ENCODE measurements at places on chromosomes 6 and 20.

DNA sequence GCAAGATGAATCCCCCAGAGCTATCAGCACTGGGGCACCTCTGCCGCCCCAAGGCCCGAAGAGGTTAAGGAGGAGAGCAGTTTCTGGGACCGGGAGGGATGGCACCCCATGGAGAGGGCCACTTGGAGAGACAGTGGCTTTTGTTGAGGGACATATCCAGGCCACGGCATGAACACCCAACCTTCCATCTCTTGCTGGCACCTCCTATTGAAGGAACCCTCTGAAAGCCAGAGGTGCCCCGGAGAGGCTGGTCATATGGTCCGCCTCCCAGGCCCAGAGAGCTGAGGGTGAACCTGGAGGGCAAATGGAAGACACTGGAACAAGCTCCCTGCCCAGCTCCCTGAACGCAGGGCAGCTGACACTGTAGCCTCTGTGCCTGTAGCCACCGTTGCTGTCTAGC lies 167.0 kb downstream of the NFATC2 start:
- DNase-seq = no peak

DNA sequence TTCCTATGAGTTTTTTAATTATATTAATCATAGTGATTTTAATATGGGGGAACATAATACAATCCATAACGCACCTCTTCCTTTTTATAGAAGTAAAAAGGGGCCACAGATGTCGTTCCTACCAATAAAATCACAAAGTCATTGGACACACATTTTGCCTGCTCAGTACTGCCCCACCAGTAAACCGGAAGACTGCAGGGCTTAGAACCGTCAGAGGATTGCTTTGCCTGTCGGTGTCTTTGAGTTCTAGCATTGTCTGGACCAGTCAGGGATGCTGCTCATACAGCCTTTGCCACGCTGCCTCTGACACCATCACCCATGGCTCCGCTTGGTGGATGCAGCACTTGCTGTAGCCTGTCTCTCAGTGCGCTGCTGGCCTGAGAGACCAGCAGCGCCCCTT lies 853.6 kb downstream of the C6orf118 start:
- no peak for DNase-seq

GRCh38 chr20:38842558-38842981 lies 37.1 kb downstream of the PPP1R16B start:
- DNase-seq = no peak

DNA sequence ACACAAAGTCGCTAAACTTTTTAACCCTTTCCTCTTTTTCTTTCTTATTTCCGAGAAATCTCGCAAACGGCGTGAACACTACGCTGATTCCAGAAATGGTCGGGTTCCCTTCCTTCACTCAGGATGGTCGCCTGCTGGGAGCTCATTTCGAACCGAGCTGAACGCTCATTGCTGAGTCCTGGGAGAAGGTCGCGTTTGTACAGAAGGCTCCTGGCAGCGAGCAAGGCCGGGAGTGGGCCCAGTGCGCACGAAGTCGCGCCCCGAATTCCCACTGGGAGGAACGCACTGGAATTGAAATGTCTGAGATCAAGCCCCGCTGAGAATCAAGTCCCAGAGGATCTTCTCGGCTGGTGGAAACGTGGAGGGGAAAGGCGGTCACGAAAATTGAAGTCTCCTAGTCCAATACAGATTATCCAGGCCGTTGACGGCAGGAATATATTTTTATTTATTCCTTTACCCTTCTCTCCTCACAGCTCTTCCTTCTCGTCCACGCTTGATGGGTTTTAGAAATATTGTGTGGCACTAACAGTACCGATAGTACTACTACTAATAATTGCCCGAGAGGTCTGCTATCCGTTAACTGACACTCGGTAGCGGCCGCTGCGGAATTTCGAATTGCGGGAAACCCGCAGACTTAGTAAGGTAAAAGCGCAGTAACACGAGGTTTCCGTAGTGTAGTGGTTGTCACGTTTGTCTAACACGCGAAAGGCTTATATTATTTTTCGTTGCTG lies 207.2 kb upstream of the ZNF184 start:
- DNase-seq = peak; percentile 70

DNA sequence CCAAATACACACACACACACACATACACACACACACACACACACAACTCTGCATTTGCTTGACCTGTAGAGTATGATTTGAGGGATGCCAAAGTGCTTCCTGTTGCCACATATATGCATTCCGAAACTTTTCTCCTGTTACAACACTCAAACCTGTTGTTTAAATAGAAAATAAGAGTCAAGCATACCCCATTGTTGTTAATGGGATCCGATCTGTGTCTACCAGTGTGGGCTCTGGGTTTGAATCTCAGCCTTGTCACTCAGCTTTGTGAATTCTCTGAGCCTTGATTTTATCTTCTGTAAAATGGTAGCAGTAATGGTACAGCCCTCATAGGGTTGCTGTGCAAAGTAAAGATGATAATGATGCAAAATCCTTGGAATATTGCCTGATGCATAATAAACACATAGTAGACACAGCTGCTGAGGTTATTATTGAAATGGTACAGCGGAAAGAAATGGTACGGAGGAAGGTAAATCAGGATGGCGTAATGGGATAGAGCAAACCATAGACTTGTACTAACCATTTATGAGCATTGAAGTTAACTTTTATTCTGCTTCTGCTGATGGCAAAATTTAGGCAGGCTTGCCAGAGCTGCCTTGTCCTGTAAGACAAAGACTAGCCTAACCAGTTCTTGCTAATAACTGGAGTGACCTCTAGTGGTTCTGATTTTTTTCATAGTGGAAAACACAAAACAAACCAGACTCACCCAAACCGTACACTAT lies 113.5 kb upstream of the PHACTR1 start:
- peak; percentile 62 for DNase-seq

DNA sequence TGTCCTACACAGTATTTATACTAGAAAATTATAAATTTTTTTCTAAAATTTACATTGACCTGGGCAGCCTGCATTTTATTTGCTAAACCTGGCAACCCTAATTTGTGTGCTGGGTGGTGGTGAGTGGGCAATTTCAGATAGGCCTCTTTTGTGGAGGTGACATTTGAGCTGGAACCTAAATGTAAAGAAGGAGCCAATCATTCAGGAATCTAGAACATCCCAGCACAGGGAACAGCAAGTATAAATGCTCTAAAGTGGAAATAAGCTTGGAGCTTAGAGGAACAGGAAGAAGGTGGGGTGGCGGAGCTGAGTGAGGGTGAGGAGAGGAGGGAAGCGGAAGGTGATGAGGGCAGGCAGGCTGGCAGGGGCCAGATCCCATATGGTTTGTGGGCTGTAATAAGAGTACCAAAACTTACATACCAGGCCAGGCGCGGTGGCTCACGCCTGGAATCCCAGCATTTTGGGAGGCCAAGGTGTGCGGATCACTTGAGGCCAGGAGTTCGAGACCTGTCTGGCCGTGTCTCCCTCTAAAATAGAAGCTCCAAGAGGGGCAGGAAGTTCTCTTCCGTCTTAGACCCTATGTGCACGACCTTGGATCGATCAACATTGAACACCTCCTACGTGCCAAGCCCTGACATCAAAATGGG lies 549 bp upstream of the CSE1L start:
- no peak for DNase-seq

DNA sequence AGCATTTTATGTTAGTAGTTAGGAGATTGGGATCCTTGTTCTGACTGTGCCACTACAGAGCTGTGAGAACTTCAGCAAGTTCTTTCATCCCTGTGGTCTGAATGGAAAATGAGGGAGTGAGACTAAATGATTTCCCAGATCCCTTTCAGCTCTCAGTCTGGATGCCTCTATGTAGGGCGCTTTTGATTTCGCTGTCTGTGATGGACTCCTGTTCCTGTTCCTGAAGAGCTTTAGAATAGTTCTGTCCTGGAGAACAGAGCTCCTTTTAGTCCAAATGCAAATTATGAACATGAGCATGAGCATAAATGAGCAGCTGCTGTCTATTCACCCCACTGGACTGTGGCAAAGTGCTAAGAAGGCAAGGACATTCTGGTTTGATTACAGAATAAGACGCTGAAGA lies 61.4 kb upstream of the NT5E start:
- DNase-seq = no peak

- no peak for DNase-seq
Measured at GRCh38 chr6:109083657-109084056, 11.0 kb downstream of the SESN1 start.

DNA sequence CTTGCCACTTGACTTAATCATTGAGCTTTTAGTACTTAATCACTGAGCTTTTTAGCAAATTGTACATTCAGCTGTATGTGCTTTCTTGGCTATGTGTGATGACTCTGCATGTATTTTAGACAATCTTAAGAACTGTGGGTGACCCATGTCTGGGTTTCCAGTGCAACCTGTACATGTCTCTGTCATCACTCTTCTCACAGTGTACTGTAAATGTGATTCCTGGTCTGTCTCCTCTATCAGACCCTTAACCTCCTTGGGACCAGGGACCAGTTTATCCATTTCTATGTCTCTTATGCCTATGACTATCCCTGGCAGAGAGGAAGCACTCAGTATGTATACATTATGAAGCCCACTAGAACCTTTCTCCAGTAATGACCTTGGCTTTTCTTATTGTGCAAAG lies 36.6 kb upstream of the HDDC2 start:
- no peak for DNase-seq

DNA sequence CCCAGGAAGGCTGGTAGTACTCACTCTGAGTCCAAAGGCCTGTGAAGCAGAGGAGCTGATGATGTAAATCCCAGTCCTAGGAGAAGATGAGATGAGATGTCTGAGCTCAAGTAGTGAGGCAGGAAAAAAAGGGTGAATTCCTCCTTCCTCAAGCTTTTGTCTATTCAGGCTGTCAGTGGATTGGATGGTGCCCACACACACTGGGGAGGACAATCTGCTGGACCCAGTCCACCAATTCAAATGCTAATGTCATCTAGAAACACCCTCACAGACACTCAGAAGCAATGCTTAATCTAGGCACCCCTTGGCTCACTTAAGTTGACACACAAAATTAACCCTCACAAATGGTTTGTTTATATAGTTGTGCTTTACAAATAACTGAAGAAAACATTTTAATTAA lies 94.6 kb downstream of the CD109 start:
- no peak for DNase-seq

- DNase-seq = no peak
Measured at GRCh38 chr6:21518317-21518716, 75.2 kb upstream of the SOX4 start.

DNA sequence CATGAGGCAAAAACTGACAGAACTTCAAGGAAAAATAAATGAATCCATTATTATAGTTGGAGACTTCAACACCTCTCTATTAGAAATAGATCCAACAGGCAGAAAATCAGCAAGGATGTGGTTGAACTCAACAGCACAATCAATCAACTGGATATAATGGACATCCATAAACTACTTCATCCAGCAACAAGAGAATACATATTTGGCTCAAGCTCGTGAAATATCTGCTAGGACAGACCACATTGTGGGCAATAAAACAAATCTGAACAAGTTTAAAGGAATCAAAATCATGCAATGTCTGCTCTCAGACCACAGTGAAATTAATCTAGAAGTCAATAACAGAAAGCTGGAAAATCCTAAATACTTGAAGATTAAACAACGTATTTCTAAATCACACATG lies 362.6 kb downstream of the CD109 start:
- DNase-seq = no peak

DNA sequence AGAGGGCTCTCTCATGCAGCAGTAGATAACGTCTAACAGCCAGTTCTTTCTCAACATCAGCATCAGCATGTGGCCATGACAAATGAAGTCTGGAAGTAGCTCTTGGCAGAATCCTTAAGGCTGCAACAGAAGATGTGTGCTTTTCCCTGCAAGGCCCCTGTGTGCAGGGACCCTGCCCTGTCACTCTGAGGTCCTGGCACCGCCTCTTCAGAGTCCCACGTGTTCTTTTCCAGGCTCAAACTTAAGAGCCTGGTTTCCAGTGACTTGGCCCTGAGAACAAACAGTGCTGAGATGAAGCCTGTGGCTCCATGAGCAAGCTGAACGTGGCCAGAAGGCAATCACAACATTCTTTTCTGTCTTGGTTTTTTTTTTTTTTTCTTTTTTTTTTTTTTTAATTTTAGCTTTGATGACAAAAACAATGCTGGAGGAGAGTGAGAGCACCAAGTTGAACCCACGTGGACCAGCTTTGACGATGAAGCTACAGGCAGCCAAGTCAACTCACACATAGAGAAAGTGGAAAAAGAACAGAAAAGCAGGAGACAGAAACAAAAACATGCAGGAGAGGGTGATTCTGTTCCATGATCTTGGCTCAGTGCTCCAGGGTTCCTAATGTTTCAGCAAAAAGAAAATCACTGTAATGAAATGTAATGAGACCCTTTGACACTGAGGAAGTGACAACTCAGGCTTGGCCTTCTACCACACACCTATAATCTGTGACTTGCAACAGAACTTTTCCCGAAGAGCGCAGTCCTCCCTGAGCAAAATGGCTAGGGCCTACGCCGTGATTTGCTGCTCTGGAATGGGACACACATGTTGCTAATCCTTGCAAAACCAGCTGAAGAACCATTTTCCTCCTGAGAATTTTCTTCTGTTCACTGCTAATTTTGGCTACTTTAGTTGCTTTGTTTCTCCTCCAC lies 86.1 kb downstream of the FOXC1 start:
- no peak for DNase-seq

GRCh38 chr6:38034274-38034914 lies 214.9 kb downstream of the ZFAND3 start:
- DNase-seq = no peak

DNA sequence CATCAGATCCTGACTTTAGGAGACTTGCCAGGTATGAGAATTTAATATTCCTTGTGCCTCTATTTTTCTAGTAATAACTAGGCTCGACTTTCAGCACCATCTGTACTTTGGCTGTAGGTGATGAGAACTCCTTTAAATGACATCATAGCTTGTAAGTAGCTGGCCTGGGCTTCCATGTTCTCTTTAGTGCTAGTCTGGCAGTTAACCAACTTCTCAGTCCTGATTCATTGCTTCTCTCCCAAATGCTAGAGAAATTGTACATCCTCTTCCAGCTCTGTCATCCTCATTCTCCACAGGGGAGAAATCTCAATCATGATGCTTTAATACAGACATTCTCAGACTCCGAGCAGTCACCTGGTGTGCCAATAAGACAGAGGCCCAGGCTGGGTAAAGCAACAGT lies 143.5 kb upstream of the MOCS1 start:
- DNase-seq = no peak

DNA sequence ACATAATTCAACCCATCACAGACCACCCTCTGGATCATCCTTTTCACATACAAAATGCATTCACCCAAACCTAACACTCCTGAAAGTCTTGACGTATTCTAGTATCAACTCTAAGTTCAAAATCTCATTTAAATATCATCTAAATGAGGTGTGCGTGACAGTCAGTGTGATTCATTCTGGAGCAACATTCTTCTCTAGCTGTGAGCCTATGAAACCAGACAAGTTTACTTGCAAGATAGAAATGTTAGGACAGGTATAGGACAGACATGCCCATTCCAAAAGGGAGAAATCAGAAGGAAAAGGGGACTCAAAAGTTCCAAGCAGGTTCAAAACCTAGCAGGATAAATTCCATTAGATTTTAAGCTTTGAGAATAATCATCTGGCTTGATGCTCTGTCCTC lies 329.7 kb downstream of the CD83 start:
- no peak for DNase-seq

DNA sequence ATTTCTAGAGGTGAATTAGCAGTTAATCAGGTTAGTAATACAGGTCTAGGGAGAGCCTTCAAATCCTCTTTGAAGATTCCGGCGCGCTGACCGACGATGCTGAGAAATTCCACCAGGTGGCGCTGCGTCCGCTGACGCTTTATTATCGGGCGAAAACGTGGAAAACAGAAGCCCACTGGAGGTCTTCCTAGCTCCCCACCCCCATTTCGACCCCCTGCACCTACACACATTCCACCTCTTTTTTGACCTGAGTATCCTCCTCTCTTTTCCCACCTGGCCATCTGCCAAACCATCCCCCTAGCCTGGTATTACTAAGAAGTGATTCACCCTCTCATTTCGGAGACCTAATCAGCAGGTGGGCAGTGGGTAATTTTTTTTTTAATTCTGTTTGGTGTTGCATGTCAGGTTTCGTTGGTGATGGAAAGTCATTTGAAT lies 65.4 kb upstream of the RIN2 start:
- peak; percentile 79 for DNase-seq
